GM10248 (cell line): ENCODE measurements at places on chromosomes 7 and 10.

GRCh38 chr7:107907790-107908189 lies 16.8 kb downstream of the DLD start:
- no peak for DNase-seq

DNA sequence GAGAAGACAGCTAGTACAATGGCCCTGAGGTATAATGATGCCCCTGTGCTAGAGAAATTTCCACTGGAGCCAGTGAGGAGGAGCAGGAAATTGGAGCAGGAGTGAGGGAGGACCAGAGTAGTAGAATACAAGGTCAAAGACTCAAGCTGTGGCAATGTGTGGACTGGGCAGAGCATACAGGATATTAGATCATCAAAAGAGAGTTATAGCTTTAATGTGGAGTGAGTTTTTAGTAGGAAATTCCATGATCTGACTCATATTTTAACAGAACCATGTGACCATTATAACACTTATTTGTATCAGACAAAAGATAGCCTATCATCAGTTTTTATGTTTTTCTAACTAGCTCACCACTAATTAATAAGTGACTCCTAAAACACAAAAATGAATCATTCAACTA lies 154.1 kb downstream of the DGKB start:
- DNase-seq: no peak

DNA sequence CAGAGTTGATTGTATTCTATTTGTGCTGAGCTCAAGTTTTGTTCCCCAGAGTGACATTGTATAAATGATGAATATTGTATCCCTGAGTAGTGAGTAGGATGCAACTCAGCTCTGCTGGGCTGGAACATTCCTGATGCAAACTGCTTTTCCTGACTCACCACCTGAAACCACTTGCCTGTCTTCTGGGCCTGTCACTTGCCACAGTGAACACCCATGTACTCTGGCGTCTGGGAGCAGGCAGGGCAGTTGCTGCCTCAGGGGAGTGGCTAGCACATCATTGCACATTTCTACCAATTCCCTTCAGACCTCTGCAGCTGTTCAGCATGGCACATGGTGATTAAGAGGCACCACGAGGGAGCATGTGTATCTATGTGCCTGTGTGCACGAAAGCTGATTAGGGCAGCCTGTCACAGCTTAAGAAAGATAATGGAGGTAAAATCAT lies 157.3 kb downstream of the SND1 start:
- no peak for DNase-seq

DNA sequence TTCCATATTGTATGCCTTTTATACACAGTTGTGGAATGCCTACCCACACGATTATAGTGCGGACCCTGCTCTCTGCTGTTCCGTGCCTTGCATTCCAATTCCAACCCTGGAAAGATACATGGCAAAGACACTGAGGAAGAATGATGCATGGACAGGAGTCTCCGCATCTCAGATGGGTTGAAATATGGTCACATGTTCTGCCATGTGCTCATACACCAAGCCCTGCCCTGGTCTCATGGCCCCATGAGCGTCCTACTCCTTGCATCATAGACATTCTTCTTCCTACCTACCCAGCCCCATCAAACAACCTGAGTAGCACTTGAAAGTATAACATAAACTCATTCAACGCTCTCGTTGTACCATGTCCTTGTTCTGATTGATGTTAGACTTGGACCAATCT lies 6.3 kb downstream of the SLC39A12 start:
- DNase-seq: no peak

- DNase-seq: no peak
Measured at GRCh38 chr7:7077945-7078344, 104.4 kb upstream of the C1GALT1 start.

GRCh38 chr7:18498341-18498740 lies 2.8 kb downstream of the HDAC9 start:
- no peak for DNase-seq

GRCh38 chr10:10623958-10624566 lies 393.6 kb upstream of the CELF2 start:
- DNase-seq: no peak

- DNase-seq: peak; percentile 81
Measured at GRCh38 chr7:24290004-24290641, 6.1 kb downstream of the NPY start.

- DNase-seq: no peak
Measured at GRCh38 chr10:29784175-29784773, 149.5 kb upstream of the SVIL start.

GRCh38 chr10:60042914-60043313 lies 136.6 kb upstream of the CCDC6 start:
- DNase-seq: no peak

DNA sequence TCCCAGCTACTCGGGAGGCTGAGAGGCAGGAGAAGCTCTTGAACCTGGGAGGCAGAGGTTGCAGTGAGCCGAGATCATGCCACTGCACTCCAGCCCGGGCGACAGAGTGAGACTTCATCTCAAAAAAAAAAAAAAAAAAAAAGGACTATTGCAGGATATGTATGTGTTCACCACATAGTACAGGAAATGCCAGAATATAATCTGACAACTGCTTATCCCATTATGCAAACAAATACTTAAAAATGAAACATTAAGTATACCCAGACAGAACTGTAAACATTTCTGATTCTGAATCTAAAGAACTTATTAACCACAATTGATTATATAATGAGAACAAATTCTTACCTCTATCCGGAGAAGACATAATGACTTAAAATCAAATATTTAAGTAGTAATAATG lies 18.7 kb downstream of the DKK1 start:
- no peak for DNase-seq

- no peak for DNase-seq
Measured at GRCh38 chr10:28494420-28494819, 38.5 kb upstream of the WAC start.

DNA sequence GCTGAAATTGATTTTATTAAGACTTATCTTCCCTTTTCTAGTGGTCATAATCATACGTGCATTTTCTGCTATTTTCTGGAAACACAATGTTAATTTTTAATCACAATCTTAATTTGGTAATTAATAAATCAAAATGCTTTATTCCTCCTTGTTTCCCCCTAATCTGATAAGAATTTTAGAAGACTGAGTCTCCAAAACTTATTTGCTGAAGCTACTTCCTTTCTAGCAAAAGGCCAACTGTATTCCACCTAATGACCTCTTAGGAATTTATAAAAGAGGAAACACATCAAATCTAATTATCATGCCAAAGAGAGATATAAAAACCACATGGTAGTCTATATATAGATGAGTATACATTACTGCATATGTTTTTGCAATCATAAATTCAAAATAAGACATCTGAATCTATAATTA lies 140.6 kb downstream of the GNAI1 start:
- no peak for DNase-seq

GRCh38 chr10:28355376-28355775 lies 52.5 kb upstream of the MPP7 start:
- no peak for DNase-seq

GRCh38 chr10:14731875-14732512 lies 42.7 kb downstream of the FAM107B start:
- no peak for DNase-seq

GRCh38 chr7:82335927-82336326 lies 107.7 kb downstream of the CACNA2D1 start:
- no peak for DNase-seq

- DNase-seq: peak; percentile 82
Measured at GRCh38 chr10:119315128-119316001, 108.0 kb downstream of the GRK5 start.

GRCh38 chr7:91352091-91352490 lies 87.9 kb downstream of the FZD1 start:
- no peak for DNase-seq

- no peak for DNase-seq
Measured at GRCh38 chr10:17365402-17365801, 89.0 kb downstream of the ST8SIA6 start.

DNA sequence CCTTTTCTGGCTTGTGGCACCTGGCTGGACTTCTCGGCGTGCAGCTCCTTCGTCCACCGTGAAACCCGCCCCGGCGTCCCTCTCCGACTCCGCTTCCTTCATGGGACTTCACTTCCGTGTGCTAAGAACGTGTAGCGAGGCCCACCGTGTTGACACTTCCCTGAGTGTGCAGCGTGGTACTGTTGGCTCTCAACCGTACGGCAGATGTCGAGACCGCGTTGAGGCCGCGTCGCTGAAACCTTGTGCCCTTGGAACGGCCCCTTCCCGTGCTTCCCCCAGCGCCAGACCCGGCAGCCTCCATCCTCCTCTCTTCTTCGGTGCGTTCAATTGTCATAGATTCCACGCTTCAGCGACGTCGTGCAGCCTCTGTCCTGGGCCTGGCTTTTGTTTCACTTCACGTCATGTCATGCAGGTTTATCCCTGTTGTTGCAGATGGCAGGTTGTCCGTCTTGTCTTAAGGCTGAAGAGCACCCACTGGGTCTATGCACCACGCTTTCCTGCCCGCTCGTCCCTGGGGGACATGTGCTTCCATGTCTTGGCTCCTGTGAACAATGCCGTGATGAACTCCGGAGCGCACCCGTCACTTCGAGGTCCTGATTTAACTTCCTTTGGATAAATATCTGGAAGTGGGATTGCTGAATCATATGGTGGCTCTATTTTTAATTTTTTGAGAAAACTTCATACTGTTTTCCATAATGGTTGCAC lies 465.3 kb downstream of the DNAJB6 start:
- no peak for DNase-seq

GRCh38 chr10:126059076-126059826 lies 162.9 kb downstream of the FANK1 start:
- no peak for DNase-seq

- DNase-seq: no peak
Measured at GRCh38 chr7:55245271-55245723, 119.8 kb upstream of the LANCL2 start.

GRCh38 chr7:123351516-123352505 lies 152.0 kb upstream of the SLC13A1 start:
- no peak for DNase-seq
